Pulmonary artery endothelial cell (primary cell): ENCODE measurements at places on chromosomes 12 and 14. TPM values are rescaled to one million over a fixed set of nuclear protein-coding genes. Genes with fewer than 3 reads are reported as not detected.

GRCh38 chr14:35940291-35940690, 114.2 kb downstream of the BRMS1L start:
- no peak for DNase-seq

DNA sequence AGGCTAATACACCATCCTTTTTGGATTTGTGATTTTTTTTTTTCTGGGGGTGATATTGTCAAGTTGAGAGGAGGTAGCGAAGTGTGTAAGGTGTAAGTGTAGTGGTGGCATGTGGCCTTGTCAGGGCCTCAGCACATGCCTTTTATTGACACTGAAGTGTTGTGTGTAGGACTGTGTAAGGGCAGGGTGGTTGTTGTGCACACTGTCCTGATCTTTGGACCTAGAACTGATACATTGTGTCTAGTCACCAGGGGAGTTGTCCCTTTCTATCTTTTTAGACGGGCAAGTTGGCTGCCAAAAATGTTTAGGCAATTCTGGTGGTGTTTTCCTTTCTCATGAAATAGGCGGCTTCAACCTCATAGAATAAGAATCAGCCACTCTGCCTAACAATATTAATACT, 244.0 kb downstream of the NRXN3 start:
- no peak for DNase-seq

DNA sequence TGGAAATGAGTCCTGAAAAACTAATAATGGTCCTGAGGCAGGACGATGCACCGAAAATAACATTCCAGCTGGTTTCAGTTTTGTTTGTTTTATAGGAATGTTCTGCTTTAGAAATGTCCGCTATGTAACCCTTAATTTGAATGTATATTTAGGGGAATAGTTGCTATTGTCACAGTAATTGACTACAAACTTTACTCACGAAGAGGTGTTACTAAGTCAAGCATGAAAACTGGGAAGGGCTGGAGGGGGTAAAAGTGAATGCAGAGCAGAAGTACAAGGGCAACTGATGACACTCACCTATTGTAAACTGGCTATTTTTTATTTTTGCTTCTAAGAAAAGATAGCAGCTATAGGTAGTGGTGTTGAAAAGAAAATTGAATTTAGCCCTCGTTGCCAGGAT, 230.7 kb upstream of the SYT10 start:
- DNase-seq, result no peak

- no peak for DNase-seq
These were observed 49.3 kb upstream of the TMPO start for GRCh38 chr12:98465950-98466602.

- DNase-seq, result no peak
These were observed 62.3 kb upstream of the DDX11 start for GRCh38 chr12:31011336-31011735.

The PAN2 gene
- 10.6 and 15.3 TPM in 2 replicates for total RNA-seq

DNA sequence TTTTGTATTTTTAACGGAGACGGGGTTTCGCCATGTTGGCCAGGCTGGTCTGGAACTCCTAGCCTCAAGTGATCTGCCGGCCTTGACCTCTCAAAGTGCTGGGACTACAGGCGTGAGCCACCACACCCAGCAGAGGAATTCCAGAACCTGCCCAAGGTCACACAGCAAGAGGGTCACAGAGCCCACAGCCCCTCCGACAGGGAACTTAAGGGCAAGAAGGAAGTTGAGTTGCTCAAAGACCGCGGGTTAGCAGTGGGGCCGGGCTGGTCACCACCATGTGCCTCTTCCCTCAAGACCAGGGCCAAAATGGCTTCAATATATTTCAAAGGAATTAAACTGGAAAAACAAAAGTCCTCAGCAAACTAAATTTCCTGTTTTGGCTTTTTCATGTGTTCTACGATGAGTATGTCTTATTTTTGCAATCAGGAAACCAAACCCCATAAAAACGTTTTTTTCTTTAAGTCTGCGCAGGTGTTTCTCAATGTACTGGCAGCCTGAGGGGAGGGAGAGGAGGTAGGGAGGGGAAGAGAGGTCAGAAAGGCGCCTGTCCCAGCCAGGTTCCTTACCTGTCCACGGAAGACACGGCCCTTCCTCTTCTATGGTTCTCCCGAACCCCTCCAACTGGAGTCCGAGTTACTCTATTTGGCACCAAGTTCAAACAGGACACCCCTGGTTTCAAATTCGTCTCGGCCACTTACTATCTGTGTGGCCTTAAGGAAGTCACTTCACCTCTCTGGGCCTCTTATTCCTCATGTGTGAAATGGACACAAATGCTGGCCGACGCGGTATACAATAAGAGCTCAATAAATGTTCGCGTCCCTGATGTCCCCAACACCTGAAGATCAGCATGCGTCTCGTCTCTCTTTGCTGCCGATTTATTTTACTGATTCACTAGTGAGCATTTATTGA, 778 bp downstream of the SLC8B1 start:
- DNase-seq, result no peak

GRCh38 chr12:105756961-105757360, 381.8 kb downstream of the NUAK1 start:
- DNase-seq, result no peak

DNA sequence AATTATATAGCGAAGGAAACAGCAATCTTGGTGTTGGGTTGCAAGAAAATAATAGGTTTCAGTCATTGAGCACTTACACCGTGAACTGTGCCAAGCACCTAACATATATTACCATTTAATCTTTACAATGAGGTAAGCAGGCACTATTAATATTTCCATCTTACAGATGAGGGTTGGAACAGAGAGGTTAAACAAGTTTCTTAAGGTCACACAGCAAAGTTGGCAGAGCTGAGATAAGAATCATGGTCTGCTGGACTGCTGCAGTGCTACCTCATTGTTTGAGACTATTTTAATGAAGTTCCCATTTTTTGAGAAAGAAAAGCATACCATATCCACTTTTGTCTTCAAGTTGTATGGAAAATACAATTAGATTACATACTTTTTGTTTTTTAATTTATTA, 1.7 kb downstream of the ERG28 start:
- no peak for DNase-seq

The STXBP6 gene
- 0.04 TPM in 1 of 2 replicates, not detected in the other for total RNA-seq

The KERA gene
- not detected in 2 replicates for total RNA-seq

The INHBC gene
- not detected in 2 replicates for total RNA-seq

- no peak for DNase-seq
These were observed 5.6 kb upstream of the RPAP3 start for GRCh38 chr12:47711448-47711847.

DNA sequence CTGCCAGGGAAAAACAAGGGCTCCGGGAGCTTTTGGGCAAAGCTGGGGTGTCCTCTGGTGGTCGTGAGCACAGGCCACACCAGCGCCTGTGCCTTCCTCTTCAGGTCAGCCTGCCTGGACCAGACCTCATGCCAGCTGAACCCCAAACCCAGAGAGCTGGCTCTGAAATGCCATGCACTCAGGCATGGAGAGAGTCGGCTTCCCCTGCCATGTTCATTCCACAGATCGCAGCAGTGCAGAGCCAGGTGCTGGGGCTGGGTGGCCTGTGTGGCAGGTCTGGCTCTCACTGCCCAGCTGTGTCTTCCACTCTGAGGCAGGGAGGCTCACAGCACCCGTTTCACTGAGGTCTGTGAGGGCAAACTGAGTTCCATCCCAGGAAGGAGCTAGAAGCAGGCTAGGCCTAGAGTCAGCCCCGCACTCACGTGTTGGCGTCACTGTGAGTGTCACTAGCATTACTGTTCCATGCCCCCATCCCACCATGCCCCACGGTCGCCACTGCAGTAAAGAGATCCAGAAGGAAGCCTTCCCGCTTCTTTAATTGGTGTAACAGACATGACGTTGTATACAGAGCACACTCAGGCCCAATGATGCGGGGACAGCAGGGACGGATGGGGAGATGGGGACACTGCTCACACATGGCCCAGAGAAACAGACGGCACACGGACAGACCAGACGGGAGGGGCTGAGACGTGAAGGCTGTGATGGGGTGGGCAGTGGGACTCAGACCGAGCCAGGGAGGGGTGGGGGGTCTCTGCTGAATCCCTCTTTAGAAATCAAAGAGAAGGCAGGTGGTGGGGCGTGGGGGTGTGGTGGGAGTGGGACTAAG, 2.7 kb downstream of the ARL6IP4 start:
- DNase-seq, result no peak

GRCh38 chr14:85590784-85591183, 60.8 kb downstream of the FLRT2 start:
- no peak for DNase-seq

The VRTN gene
- not detected in 2 replicates for total RNA-seq

DNA sequence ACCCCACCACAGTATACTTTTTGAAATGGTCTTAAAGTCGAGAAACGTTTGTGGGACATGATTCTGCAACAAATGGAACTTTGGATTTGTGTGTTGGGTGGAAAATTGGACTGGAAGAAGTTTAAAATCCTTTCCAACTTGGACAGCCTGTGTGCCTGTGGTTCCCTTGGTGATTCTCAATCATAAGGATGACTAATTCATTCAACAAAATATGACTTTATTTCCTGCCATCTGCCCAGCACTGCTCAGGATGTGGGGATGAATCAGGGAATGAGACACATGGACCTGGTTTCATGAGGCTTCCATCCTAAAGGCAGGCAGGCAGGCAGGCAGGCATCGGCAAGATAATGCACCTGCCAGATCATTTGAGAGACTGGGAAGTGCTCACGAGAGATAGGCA, 57.3 kb upstream of the TMEM132D start:
- no peak for DNase-seq

GRCh38 chr12:89721291-89721987, 12.8 kb upstream of the ATP2B1 start:
- DNase-seq, result no peak

DNA sequence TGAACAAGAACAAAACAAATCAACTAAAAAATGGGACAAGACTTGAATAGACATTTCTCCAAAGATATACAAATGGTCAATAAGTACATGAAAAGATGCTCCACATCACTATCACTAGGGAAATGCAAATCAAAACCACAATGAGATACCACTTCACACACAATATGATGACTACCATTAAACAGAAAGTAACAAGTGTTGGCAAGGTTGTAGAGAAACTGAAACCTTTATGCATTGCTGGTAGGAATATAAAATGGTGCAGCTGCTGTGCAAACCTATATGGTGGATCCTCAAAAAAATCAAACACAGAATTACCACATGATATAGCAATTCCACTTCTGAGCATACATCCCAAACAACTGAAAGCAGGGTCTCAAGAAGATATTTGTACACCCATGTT, 5.2 kb downstream of the SMAGP start:
- no peak for DNase-seq

DNA sequence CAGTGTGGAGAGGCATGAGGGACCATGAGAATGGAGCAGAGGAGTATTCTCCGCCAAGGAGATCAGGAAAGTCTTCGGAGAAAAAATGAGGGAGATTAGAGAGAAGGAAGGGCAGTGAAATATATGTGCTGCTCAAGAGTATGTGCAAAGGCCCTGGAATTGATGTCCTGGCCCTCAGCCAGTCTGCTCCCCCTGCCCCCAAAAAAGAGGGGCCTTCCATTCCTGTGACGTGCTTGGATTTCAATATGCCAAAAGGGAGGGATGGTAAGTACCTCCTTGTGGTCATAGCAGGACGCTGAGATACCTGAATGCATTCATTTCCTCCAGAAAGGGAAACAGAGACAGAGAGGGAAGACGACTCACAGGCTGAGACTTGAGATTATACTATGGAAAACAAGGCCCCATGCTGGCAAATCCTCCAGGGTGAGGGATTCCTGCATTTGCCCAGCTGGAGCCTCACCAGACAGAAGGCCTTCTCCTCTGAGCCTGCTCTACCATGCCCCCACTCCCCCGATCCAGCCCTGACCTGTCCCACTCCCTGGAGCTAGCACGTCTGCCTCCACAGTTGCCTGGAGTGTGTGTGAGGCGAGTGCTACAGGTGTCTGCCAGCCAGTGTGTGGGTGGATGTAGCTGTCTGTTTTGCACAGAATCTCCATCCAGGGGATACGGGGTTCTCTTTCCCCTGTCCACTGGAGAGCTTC, 3.9 kb upstream of the RARG start:
- no peak for DNase-seq

- DNase-seq, result no peak
These were observed 150.2 kb upstream of the C14orf180 start for GRCh38 chr14:104429291-104429861.

GRCh38 chr14:93458234-93458633, 27.5 kb downstream of the UNC79 start:
- no peak for DNase-seq

The ADAM21 gene
- total RNA-seq, result 0.28 and 0.40 TPM in 2 replicates

DNA sequence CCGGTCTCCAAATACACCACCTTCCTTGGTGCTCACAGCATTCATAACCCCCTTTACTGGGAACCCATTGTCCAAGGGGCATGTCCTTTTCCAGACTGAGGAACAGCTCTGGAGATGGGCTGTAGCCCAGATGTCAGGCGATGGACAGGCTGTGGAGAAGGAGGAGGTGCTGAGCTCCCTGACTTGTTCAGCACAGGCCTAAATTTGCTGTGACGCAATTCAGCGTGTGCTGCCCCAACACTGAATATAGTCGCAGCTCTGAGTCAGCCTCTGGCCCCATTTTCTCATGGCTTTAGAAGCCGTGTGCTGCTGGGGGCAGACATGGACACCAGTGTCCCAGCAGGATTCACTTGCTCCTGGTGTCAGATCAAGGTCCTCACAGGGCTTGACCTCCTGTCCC, 269.1 kb downstream of the EMP1 start:
- DNase-seq, result no peak

DNA sequence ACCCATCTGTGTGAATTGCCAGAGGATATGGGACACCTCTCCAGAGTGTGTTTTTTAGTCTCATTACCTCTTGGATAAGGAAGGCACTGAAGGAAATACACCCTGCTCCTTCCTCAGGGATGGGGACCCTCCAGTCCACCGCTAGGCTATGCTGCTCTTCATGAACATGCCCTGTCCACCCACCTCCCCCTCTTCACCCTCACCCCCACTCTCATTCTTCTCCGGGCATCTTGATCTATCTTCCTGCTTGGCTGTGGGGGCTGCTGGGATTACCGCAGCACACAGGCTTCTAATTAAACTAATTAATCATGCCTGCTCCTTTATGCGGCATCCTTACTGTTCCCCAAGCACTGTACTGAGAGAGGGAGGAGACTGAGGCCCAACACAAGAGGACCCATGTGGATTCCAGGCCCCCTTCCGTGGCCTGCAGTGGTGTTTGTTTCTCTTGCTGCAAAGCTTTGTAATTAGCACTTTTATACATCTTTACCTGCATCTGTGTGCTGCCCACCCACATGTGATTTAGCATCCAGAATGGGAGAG, 7.6 kb upstream of the PDE1B start:
- no peak for DNase-seq

- no peak for DNase-seq
These were observed 79.9 kb downstream of the ARF6 start for GRCh38 chr14:49972823-49973222.

The MOAP1 gene
- total RNA-seq, result 16.4 and 20.8 TPM in 2 replicates

GRCh38 chr12:131559517-131560516, 151.1 kb upstream of the SFSWAP start:
- no peak for DNase-seq

The ANKRD33 gene
- 0.07 and 0.20 TPM in 2 replicates for total RNA-seq

DNA sequence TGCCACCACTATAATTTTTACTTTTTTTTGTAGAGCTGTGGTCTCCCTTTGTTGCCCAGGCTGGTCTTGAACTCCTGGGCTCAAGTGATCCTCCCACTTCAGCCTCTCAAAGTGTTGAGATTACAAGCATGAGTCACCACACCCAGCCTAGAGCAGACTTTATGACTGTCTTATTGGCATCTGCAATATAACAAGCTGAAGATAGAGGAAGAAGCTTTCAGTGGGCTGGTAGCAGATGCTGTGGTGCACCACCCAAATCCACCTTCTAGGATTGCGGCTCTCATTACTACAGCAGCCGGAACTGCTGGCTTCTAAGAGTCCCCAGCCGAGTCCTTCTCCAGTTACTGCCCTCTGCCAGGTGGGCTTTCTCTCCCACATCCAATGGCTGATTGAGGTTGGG, 7.6 kb upstream of the STK38L start:
- DNase-seq, result no peak

The KRT81 gene
- total RNA-seq, result not detected in 2 replicates

The CIT gene
- 15.8 and 29.7 TPM in 2 replicates for total RNA-seq
